ENCODE measurements at places on chromosomes 13 and 19.

- DNase-seq = no peak
Observed at GRCh38 chr13:29575098-29575497, 20.4 kb downstream of the SLC7A1 start.

DNA sequence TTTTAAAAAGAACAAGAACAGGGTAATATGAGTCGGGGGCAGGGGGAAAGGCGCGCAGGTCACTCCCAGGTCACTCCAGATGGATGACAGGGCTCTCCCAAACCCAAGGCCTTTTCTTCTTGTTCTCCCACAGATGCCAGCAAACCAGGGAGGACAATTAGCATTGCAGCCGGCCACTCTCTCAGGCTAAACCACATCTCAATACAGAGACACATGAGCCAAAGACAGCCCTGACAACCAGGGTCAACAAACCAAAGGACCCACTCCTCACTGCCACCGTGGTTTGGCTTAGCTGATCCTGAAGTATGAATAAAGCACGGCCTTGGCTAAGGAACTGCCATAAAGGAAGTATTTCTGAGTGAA is 47.3 kb downstream of the LATS2 start:
- no peak for DNase-seq

DNA sequence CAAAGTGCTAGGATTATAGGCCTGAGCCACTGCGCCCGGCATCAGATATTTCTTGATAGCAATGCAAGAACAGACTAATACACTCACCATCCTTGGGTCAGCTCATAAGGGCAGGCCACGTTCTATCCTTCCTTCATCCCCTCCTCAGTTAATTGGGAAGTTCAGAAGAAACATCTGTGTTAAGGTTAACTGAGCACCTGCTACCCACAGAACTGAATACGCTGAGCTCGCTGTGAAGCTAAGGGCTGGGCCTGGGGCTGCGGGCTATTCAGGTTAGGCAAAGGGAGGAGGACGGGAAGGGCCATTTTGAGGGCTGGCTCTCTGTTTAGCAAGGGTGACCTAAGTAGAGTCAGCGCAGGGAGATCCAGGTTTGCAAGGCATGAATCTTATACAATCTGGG is 43.0 kb upstream of the UQCRFS1 start:
- DNase-seq = no peak

DNA sequence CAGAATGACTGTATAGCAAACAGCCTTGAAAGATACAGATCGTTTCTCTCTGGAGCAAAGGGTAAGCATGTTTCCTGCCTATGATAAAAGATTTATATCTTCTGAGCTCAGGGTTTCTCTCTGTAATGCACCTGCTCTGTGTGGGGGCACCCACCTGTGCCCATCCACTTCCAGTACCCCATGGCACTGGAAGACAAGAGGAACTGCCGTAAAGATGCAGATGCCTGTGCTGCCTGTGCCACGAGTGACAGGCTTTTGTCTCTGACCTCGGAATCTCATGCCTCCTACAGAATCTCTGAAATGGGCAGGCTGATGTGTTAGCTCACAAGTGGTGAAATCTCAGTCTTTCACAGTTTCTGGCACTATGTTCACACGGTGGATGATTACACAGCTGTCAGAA is 50.3 kb upstream of the ATP11A start:
- no peak for DNase-seq

- no peak for DNase-seq
Observed at GRCh38 chr13:51645154-51645650, 60.9 kb downstream of the WDFY2 start.

DNA sequence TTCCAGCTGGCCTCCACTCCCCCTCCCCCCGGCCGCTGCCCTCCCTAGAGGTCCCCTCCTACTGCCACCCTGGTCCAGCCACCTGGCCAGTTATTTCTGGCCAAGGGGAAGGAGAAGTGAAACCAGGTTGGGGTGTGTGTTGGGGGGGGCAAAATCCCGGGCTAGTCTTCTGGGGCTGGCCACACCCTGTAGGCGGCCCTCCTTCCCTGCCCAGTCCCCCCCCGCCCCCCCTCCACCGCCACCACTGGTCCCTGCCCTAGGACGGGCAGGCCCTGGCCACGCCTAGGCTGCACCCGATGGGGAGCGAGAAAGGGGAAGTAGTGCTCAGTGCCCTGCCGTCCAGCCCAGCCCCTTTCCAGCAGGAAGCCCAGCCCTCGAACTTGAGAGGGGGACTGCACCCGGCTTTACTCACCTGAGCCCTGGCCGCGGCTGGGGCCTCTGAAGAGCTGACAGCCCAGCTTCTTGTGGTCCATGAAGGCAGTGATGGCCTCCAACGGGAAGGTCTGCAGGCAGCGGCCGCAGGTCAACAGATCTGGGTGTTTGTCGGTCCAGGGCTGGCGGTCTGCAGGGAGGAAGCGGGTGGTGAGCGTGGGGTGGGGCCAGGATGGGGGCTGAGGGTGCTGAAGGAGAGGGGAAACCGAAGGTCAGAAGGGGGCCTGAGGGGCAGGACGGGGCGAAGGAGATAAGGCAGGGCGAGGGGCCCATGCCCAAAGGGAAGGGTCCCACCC is 813 bp downstream of the ZNF296 start:
- no peak for DNase-seq

- no peak for DNase-seq
Observed at GRCh38 chr13:78022164-78022877, 103.7 kb upstream of the EDNRB start.
